ENCODE measurements at places on chromosomes 7 and 10.

DNA sequence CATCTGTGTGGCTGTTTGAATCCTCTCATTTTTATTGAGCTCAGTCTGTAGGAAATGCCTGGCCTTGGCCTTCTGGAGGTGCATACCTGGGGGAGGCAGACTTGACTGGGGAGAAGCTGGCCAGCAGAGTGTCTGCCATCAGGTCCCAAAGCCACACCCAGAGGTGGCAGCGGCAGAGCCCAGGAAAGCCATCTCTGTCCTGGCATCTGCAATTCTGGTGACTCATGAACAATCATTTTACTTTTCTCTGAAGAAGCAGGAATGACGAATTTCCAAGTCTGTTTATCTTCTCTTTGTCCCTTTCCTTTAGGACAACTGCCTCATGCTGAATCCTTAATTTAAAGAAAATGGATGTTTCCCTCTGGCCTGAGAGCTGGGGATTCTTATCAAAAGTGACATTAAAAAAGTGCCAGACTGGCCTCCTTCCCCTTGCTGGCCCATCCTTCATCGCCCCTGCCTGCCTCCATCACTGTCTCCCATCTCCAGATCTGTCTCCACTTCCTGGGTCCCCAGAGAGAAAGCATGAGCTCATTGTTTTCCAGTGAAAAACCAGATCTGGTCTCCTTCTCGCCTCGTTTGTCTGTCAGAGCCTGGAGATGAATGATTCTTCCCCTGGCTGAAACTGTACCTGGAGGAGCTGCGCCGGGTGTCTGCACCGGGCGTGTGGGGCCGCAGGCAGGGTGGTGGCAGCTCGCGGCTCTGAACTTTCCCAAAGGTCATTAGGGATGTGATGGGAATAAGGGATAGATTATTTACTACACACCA, 124.5 kb downstream of the TMEM178B start:
- no peak for DNase-seq

- DNase-seq = no peak
Observed at GRCh38 chr7:78734626-78735025, 718.8 kb downstream of the MAGI2 start.

GRCh38 chr7:11726001-11726793, 105.8 kb downstream of the THSD7A start:
- no peak for DNase-seq

- DNase-seq = no peak
Observed at GRCh38 chr10:2681891-2682290, 385.5 kb upstream of the PFKP start.

DNA sequence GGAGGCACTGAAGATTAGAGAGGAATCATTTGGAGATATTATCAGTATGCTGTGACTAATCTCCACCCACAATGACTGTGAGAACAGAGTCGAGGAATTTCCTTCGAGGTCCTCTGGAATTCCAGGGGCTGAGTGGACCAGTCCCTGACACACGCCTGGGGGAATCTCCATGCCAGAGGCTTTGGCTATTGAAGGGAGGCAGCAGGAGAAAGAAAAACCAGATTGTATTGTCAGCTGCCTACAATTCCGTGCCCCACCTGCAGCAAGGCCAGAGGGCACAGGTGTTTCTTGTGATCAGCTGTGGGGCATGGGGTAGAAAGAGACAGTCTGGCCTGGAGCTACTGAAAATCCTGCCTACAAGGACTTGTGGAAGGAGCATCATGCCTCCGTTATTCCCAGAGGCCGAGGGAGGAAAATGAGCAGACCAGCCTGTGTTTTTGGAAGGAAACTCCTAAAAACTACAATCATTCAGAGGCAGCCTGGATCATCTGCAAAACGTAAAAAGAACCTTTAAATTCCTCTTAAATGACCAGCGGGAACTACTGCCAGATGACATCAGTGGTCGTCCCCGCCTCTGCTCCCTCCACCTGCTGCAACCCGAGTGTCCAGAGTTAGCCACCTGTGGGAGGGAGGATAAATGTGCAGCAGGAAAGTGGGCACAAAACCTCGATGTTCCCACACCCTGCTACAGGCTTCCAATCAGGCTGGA, 25.4 kb upstream of the ANK3 start:
- no peak for DNase-seq

GRCh38 chr7:34747867-34748727, 90.1 kb downstream of the NPSR1 start:
- no peak for DNase-seq

GRCh38 chr10:34736976-34737771, 77.9 kb downstream of the PARD3 start:
- DNase-seq = no peak

DNA sequence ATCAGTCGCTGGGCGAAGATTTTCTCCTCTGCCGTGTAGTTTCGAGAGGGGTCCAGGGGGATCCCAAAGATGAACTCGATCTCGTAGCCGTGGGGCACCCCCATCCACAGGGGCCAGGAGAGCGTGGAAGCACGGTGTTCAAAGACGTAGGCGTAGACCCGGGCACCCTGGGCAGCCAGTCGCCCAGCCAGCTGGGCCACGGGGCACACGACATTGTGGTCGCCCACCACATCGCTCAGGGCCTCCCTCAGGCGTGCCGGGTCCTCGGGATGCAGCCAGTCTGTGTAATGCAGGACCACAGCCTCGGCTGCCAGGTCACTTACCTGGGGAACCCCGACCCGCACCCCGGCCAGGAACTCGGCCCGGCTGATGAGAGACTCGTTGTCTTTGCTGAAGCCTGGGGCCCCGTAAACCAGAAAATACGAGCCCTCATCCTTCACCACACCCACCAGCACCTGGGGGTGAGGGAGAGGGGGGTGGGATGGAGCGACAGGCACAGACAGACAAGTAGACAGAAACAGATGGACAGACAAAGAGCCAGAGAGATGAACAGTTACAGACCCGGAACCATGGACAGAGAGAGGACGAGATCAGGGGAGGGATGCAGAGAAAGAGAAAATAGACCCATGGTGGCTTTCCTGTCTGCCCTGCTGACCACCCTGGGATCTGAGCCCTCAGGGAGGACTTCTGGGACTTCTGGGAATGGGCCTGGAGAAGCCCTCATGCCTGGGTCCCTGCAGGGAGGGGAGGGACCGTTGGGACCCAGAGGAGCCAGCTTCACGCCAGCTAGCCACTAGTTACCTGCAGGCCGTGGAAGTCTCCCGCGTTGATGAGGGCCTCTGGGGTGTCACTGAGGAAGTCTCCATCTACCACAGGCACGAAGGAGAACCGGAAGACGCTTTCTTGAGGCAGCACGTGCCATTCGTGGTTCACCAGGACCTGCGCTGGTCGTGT, 3.0 kb downstream of the ACHE start:
- no peak for DNase-seq

DNA sequence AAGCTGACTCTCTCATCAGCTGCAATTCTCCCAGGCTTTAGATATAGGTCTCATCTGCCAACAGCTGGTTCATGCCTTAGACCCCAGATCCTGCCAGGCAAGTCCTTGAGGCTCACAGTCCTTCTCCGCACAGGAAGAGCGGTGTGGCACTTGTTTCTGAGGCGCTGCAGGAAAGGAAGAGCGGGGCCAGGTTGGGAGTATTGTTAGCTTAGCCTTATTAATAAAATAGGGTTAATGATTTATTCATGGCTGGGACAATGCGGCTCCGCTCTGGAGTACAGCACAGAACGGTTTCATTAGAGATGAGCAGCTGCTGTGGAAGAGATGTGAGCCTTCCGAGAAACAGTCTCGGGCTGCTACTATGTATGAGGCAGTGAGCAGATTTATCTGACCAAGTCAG, 78.1 kb downstream of the FZD1 start:
- DNase-seq = no peak

DNA sequence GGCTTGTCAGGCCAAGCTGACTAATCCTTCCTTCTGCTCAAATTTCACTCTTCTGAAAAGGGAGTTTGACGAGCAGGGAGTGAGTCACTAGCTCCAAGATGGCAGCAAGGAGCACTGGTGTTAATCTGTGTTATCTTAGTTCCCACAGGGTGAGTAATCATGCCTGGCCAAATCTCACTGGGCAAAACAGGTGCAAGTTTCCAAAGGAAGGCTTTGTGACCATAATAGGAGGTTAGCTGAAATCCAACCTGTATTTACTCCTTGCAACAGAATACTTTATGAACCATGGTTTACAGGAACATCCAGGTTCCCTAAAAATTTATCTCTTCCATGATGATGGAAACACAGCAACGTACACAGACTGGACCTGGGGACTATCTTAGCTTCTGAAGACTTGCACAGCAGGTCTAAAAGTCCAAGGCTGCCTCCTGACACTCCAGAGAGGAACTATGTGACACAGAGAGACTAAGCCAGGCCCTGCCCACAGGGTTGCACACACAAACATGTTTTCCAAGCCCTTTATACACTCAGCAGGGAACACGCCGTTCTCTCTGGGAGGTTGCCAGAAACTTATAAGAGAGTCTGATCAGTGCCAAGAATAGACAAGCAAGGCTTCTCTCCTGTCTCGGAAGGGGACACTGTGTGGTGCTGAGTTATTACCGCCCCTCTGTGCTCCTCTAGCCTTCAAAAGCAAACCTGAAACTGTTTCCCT, 46.3 kb downstream of the PDK4 start:
- no peak for DNase-seq

- no peak for DNase-seq
Observed at GRCh38 chr10:94351089-94351488, 11.7 kb downstream of the NOC3L start.

GRCh38 chr10:131207584-131208532, 103.7 kb downstream of the TCERG1L start:
- DNase-seq = no peak

DNA sequence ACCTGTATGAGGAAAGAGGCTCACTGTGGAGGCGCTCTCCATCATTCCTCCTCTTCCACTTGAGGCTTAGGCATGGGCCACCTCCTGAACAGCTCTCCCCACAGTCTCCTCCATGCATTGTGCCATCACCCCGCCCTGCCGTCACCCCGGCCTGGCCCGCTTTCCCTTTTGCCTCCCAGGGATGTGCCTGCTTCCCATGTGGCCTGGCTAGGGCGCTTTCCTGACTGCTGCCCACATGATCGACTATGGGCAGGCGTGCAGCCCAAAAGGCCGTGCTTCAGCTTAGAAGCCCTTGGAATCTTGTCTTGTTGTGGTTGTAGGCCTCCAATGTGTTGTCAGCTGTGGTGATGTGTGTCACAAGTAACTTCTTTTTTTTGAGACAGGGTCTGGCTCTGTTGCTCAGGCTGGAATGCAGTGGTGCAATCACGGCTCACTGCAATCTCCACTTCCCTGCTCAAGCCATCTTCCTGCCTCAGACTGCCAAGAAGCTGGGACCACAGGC, 1.8 kb upstream of the ACTR3C start:
- DNase-seq = no peak

DNA sequence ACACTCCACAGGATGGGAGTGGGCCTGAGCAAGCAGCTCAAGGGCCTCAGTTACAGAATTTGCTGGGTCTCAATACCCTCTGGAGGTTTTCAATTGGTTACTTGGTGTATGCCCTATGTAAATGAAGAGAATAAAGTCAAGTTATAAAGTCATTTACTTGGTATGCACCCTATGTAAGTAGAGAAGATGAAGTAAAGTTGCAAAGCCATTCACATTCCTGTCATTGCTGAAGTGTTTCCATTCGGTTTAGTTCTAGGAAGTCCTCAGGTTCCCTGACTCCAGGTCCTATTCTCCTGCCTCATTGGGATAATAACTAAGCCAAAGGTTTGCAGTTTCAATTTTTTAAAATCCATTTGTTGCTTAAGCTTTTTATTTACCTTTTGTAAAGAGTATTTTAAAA, 272.6 kb upstream of the NPSR1 start:
- DNase-seq = no peak

- DNase-seq = no peak
Observed at GRCh38 chr10:18650404-18650997, 886 bp downstream of the NSUN6 start.

- DNase-seq = no peak
Observed at GRCh38 chr10:52353205-52353604, 39.1 kb downstream of the DKK1 start.

GRCh38 chr10:31939797-31940708, 11.4 kb upstream of the ARHGAP12 start:
- DNase-seq = no peak

DNA sequence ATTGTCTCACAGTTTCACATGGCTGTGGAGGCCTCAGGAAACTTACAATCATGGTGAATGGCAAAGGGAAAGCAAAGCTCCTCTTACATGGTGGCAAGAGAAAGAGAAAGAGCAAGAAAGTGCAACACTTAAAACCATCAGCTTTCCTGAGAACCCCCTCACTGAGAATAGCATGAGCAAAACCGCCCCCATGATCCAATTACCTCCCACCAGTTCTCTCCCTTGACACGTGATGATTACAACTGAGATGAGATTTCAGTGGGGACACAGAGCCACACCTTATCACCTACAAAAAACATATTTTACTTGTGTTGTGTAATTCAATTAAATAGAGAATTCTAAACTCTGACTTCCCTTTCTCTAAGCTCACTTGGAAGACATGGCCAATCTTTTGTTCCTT, 80.2 kb downstream of the SEMA3C start:
- no peak for DNase-seq

DNA sequence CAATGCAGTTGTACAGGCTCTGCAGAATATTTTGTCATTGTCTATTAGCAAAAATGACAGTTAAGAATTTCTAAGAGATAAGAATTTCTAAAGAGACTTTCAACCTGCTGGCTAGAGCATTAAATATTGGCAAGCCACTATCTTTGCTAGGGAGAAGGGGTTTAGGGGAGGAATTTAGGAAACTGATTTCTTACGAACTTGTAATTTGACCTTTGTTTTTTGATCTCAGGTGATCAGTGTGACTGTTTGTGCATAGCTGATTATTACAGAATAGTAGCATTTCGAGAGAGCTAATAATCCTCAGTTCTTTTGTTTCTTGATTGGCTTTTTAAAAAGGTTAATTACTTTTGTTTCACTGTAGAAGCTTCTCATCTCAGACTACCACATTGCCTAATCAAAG, 68.1 kb downstream of the ST7 start:
- no peak for DNase-seq

DNA sequence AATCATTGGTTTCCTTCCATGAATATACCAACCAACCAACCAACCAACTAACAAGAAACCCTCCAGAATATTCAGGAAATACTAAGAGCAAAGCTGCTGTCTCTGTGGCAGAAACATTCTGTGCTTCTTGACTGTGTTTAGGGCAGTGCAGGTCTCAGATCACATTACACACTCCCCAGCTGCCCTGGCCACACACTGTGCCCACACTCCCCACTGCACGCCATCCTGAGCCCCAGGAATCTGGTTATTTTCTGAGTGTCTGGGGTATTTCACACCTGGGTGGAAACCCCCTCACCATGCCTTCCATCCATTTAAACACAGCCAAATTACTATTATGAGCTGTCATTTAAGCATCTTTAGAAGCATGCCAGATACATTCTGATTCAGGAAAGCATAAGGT, 183.7 kb upstream of the ANK3 start:
- no peak for DNase-seq

GRCh38 chr7:112012242-112012641, 194.0 kb downstream of the DOCK4 start:
- no peak for DNase-seq
